ENCODE measurements at places on chromosomes 16 and 17.

DNA sequence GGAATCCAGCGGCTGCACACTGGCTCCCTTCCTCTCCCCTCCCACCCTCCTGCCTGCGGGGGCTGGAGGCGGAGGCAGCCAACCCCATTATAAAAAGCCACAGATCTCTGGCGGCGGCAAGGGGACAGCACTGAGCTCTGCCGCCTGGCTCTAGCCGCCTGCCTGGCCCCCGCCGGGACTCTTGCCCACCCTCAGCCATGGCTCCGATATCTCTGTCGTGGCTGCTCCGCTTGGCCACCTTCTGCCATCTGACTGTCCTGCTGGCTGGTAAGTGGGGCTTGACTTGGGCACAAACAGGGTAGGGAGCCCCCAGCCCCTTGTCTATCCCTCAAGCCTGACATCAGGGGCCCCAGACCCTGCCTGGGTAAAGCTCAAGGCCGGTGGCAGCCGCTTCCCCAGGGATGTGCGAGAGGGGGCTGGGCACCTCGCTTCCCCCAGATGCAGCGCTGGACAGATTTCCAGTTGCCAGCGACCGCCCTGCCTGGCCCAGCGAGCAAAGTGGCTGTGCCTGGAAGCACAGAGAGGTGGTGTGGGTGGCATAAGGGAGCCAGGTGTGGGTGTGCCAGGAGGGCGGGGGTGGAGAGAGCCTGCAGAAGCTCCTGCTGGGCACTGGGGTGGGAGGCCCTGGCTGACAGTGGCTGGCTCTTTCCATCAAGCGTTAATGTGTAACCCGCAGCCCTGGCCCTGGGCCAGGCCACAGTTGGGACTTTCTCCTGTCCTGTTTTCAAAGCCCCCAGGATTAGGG, at the start of gene CX3CL1:
TSS of gene CX3CL1 (plus strand) at position 119 of the 745 bp plus-strand sequence. CDS start at position 198, 79 bp downstream.
- DNase-seq, result no peak

DNA sequence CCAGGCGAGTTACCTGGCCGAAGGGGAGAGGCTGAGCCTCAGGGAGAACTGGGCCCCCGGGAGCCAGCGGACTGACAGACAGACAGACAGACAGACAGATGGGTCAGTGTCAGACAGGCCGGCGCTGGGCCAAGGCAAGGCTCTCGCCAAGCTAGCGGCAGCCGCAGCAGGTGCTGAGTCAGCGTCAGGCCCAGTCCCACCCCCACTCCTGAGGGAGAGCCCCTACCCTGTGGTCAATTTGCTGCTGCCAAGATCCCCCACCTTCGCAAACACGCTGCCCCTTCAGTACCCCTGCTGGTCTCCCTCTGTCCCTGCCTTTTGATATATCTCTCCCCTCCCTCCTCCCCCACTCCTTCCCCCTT, 1.5 kb downstream of the FGF11 start:
- peak; percentile 37 for DNase-seq

DNA sequence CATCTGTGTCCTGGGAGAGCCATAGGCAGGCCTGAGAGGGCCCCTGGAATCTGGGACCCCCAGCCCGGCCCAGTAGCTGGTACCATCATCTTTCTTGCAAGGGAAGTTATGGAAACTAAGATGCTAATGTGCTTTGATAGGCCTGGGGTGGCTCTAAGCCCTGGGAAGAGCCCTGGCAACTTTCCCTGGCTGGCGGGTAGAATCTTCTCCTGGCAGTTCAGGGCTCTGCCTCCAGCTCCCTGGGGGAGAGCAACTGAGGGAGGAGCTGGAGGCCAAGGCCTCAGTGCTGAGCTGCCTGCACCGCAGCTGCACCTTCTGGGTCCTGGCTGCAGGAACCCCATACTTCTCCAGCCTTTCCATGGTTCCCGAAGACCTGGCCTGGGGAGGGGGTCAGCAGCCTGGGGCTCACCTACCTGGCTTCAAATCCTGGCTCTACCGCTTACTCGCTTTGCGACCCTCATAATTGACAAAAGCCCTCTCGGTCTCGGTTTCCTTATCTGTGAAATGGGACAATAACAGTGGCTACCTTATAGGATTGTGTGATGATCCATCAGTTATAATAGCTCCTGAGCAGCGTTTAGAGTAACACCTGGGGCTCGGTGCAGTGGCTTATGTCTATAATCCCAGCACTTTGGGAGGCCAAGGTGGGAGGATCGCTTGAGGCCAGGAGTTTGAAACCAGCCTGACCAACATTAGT, 333.7 kb downstream of the SEC14L1 start:
- no peak for DNase-seq

DNA sequence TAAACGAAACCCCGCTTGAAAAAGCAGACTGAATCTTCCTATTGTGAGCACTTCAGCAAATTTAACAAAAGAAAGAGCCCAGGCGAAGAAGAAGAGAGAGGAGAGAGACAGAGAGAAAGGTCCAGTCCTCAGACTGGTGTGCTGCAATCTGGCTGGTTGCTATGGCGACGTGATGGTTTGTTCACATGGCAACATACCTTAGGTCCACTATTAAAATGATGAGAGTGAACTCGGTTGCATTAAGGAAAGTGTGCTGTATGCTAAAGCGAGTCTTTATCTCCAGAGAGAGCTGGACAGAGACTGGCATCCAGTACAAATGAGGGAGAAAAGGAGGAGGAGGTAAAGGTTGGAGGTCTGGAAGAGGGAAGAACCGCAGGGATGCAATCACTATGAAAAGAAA, 271.8 kb upstream of the ZFHX3 start:
- DNase-seq, result no peak

- no peak for DNase-seq
Observed at GRCh38 chr17:72504783-72505182, 384.0 kb downstream of the SOX9 start.

DNA sequence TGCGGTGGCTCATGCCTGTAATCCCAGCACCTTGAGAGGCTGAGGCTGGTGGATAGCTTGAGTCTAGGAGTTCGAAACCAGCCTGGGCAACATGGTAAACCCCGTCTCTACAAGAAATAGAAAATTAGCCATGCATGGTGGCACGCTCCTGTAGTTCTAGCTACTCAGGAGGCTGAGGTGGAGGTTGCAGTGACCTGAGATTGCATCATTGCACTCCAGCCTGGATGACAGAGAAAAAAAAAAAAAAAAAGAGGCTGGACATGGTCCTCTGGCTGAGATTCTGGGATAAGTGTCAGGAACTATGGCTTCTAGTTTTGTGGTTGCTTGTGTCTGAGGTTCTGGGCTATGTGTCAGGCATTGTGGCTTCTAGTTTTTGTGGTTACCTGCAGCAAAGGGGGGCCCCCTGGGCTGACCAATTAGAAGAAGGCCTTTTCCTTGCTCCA, 7.0 kb downstream of the KSR1 start:
- peak; percentile 23 for DNase-seq

GRCh38 chr16:9225527-9226316, 134.3 kb downstream of the HAPSTR1 start:
- DNase-seq, result no peak

DNA sequence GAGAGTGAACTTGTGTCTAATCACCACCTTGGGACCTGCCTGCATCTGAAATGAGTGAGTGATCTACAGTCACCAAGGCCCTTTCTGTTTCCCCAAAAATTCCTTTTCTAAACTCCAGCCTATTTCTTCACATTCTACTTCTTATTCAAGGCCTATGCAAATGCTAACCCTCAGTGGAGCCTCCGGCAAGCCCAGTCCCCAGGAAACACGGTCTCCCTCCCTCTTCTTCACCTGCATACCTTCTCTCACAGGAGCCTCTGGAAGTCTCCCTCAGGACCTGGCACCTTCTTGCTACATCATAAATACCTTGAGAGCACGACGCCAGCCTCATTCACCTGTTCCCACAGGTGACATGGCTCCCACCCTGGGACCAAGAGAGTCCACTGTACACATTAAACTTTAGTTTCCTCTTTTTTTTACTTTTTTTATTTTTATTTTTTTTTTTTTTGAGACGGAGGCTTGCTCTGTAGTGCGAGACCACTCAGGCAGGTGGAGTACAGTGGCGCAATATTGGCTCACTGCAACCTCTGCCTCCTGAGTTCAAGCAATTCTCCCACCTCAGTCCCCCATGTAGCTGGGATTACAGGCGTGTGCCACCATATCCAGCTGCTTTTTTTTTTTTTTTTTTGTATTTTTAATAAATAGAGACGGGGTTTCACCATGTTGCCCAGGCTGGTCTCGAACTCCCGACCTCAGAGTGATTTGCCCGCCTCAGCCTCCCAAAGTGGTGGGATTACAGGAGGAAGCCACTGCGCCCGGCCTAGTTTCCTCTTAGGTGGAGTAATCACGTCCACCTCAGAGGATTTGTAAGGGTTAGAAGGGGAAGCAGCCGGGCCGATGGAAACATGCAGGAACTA, 97.3 kb downstream of the ANKRD11 start:
- no peak for DNase-seq

DNA sequence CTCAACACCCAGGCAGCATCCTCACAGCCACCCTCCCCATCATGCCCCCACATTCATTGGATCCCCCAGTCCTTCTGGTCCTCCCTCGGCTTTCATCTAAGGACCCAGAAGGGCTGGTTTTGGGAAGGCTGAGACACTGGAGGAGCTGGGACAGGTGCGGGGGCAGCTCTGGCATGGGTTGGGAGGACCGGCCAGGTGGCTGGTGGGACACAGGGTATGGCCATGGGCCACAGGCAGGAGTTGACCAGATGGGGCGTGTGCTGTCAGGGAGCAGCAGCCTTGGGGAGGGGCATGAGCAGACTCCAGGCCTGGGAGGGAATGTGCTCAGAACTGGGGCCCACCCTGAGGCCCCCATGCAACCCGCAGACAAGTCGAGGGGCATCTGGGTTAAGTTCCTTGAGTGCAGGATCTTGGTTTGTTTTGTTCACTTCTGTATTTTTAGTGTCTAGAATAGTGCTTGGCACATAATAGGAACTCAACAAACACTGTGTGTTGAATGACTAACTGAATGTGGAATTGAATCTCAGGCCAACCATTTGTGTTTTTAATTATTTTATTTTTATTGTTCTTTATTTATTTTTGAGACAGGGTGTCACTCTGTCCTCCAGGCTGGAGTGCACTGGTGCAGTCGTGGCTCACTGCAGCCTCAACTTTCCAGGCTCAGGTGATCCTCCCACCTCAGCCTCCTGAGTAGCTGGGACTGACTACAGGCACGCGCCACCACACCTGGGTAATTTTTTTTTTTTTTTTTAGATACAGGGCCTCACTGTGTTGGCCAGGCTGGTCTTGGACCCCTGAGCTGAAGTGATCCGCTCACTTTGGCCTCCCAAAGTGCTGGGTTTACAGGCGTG, 5.6 kb downstream of the P2RX1 start:
- DNase-seq, result no peak

GRCh38 chr17:29619251-29619650, 3.5 kb downstream of the CORO6 start:
- no peak for DNase-seq

DNA sequence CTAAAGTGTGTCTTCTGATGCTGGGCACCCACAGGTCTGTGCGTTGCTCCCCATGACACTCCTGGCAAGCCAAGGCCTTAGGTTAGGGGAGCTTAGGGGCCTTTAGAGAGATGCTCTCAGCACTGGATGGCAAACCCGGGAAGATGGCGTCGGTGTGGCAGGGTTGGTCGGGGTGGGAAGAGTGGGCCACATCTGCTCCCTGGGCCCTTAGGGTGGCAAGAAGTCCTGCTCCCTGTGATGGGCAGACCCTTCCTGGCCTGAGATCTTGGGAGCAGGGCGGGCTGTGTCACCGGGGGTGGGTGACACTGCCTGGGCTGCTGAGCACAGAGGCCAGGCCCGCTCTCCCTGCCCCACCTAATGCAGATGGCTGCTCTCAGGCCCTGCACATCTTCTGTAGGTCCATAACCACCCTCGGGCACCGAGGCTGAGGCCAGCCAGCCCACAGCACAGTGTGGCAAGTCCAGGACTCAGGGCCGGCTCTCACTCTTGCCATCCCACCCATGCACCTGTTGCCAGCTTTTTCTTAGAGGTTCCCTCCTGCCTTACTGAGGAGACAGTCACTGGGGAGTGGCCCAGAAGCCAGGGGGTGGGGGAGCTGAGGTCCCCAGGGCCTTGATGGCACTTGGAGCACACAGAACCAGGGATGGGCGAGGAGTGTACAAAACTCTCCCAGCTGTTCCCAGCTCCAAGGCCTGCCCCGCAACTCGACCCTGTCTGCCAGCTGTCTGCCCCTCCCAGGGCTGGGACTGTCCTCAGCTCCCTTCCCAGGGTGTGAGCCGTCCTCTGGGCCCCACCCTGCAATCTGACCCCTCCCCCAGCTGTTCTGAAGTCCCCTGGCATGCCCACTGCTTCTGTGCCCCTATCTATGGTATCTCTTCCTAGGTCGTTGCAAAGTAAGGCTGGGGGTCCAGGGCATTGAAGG, 4.4 kb upstream of the MTSS2 start:
- DNase-seq, result no peak
